Omental fat pad (tissue), 4 donors: ENCODE measurements at places on chromosomes 13 and 19.

DNA sequence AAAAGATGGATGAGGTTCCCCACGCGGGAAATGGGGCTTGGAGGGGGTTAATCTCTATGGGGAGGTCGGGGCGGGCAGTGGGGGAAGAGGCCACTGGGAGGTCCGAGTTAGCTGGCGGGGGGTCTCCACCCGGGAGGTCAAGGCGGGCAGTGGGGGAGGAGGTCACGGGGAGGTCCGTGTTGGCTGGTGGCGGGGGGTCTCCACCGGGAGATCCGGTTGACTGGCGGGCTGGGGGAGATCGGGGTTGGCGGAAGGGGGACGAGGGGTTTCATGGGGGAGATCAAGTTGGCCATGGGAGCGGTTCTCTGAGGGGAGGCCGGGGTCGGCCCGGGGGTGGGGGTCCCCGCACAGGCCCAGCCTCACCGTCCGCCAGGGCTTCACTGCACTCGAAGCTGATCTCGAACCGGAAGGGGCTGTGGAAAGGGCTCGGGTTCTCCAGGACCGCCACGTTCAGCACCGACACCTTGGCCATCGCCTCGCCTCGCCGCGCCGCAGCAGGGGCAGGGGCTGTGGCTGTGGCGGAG, 342 bp downstream of the ASF1B start:
- no peak for DNase-seq

GRCh38 chr13:22789027-22789593, 391.7 kb upstream of the SGCG start:
- DNase-seq, result no peak

GRCh38 chr13:48570216-48570828, 37.4 kb upstream of the RCBTB2 start:
- no peak for DNase-seq

- DNase-seq, result no peak
These were observed 8.3 kb downstream of the IFNL3 start for GRCh38 chr19:39236527-39236926.

GRCh38 chr13:34587576-34587975, 354.5 kb upstream of the NBEA start:
- no peak for DNase-seq

GRCh38 chr13:106156468-106156867, 379.0 kb downstream of the EFNB2 start:
- no peak for DNase-seq

DNA sequence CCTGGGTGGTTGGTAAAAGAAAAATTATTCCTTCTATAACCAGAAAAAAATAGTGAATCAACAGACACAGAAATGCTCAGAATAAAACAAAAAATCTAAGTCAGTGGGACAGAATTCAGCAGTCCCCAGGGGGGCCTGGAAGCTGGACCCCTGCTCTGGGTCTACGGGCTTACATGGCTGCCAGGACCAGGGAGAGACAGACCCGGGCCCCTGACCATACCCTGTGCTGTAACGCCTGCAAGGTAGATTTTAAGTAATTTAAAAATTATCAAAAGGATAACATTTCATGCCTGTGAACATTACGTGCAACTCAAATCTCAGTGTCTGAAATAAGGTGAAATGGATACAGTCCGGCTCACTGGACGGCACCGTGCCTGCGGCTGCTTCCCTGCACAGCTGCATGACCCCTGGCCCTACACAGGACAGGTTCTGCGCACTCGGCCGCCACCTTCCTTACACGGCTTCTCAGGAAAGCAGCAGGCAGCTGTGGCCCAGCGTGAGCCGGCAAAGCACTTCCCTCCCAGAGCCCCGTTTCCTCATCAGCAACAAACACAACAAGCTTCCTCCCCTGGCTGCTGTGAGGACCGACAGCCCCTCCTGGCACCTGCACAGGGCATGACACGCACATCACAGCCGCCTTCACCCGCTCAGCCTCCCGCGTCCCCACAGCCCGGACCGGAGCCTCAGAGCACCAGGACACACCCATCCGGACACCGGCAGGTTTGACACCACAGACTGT, 22.2 kb downstream of the RASA3 start:
- peak; percentile 22 for DNase-seq

DNA sequence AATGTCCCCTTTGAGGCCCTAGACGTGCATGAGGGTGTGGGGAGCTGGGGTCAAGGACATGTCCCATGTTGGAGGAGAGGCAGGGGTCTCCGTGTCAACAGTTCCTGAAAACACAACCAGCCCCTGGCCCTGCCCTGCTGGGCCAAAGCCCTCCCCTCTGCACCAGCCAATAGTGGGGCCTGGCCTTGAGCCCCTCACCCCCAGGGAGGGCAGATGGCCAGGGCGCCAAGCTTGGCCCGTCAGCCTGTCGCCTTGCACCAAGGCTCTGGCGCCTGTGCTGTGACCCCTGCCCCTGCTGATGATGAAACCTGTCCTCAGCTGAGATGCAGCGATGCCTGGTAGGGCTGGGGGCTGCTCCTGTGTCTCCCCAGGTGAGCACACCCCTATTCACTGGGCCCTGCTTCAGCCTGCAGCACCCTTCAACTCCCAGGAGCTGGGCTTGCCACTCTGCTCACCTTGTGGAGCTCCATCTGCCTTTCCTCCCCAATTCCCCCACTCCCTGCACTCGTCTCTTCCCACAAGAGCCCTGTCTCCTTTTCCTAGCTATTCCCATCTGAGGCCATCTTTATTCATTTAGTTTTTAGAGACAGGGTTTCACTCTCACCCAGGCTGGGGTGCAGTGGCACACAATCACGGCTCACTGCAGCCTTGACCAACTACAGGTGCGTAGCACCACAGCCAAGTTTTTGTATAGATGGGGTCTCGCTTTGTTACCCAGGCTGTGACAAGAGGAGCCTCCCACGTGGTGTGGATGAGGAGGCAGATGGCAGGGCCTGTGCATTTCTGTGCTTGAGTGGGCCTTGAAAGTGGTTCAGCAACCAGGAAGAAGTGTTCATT, 2.1 kb upstream of the HAMP start:
- DNase-seq, result no peak

GRCh38 chr19:55256562-55257460, 2.0 kb downstream of the PPP6R1 start:
- no peak for DNase-seq

- no peak for DNase-seq
These were observed 1.2 kb upstream of the CHMP2A start for GRCh38 chr19:58555920-58556621.

DNA sequence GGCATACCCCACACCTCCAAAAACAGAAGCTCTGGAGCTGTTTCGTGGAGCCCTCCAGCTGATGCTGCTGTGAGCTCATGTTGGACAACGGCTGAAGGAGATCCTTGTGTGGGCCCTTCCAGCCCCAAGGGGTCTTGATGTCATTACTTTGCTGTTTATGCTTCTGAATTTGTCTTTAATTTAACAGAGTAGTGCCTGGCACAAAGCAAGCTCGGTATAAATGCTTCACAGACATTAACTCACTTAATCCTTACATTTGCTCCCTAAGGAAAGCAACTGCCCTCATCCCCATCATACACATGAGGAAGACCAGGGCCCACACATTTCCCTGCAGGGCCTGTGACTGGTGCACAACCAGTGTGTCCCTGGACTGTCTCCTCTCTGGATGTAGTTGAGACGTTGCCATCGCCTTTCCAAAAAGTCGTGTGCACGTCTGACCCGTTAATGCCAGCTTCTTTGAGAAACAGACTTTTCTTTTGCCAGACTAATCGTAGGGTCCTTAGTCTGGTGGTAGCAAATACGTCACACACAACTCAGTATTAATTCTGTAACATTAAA, 7.6 kb downstream of the COL4A1 start:
- no peak for DNase-seq

- no peak for DNase-seq
These were observed 696 bp downstream of the ZNF460 start for GRCh38 chr19:57280962-57281400.

- DNase-seq, result no peak
These were observed 235.4 kb upstream of the MAB21L1 start for GRCh38 chr13:35711909-35712308.

GRCh38 chr13:110471833-110472162, 89.7 kb downstream of the RAB20 start:
- DNase-seq, result no peak

DNA sequence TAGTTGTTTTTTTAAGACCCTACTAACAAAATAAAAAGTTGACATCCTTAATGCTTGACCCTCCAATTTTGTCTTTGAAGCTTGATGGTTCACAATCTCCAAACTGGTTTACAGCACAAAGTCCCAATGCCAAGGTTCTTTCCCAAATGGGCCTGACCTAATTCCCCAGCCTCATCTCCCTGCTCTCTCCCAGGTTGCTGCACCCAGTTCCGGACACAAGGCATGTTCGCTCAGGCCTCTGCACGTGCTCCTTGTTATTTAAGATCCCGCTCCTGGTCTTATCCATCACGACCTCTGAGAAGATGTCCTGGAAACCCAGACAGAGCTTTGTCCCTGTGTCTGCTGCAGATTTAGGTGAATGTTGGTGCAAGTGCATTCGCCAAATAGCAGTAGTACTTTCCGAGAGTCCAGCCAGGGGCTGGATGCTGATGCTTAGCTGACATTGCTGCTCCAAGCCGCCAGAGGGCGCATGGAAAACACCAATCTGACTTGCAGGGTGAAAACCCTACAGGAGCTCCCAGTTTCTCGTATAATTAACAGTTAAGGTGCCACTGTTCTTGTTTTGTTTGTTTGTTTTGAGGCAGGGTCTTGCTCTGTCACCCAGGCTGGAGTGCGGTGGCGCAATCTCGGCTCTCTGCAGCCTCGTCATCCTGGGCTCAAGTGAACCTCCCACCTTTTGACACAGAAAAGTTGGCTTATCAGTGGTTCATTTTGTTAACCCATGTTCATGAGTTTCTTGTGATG, 18.5 kb downstream of the LYPD3 start:
- DNase-seq, result peak; percentile 41

DNA sequence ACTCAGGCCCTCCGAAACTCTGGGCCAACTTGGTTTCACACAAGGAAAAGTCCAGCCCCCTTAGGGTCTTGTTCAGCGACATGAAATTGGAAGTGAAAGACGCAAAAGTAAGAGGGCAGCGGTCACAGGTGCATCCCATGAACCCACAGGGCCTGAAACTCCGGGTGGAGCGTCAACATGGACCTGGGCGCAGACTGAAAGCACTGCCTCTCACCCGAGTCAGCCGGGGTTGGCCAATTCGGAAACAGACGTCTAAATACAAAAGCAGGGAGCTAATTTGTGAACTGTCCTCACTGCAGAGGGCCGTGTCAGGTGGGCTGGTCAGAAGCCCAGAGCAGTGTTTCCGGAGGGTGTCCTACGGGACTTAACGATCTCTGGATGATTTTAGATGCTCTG, 26.7 kb downstream of the ADPRHL1 start:
- no peak for DNase-seq

DNA sequence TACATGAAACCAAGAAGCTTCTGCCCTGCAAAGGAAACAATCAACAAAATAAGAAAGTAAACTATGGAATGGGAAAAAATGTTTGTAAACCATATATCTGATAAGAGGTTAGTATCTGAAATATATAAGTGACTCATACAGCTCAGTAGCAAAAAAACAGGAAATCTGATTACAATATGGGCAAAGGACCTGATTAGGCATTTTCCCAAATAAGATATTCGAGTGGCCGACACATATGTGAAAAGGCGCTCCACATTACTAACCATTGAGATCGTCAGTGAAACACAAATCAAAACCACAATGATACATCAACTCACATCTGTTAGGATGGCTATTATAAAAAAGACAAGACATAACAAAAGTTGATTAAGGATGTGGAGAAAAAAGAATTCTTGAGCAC, 2818.6 kb upstream of the PCDH20 start:
- no peak for DNase-seq

DNA sequence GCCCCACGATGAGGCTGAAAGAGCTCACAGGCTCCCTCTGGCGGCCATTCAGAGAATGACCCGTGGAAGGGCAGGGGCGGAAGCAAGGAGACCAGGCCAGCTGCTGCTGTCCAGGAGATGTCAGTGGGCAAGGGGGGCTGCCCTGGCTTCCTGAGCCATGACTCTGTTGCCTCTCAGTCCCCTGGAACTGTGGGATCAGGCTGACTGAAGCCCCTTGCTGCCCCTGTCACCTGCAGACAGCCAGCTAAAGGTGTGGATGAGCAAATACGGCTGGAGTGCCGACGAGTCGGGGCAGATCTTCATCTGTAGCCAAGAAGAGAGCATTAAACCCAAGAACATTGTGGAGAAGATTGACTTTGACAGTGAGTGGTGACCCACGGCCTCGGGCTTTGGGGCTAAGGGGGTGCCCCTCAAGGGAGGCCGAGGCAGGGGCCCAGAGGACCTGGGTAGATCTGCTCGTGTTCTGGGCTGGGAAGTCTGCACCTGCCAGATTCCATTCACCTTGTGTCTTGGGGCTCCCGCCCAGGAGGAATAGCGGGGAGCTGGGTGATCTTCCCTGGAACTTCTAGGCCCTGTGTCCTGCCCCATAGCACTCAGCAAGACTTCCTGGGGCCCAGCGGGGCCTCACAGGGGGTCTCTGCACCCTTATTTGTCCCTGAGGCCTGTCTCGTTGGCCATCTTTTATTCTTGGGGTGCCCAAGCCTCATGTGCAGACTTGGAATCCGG, 12.5 kb upstream of the ACTN4 start:
- peak; percentile 80 for DNase-seq

DNA sequence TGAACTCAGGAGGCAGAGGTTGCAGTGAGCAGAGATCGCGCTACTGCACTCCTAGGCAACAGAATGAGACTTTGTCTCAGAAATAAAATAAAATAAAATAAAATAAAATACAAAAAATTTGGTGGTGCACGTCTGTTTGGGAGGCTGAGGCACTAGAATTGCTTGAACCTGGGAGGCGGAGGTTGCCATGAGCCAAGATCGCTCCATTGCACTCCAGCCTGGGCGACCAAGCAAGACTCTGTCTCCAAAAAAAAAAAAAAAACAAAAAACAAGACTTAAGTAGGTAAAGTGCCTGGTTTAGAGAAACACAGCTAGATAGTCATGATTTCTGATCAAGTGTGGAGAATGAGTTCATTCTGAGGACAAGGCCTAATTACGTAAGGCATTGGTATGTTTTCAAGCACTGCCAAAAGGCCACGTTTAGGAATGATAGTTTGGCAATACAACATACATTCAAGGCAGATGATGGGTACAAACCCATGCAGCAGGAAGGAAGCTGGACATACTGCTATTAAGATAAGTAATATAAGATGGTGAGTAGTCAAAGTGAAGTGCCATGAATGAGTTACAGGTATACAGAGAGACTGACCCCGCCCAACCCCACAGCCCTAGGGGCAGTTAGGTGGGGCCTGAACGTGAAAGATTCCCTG, 4.8 kb upstream of the UCHL3 start:
- DNase-seq, result no peak

DNA sequence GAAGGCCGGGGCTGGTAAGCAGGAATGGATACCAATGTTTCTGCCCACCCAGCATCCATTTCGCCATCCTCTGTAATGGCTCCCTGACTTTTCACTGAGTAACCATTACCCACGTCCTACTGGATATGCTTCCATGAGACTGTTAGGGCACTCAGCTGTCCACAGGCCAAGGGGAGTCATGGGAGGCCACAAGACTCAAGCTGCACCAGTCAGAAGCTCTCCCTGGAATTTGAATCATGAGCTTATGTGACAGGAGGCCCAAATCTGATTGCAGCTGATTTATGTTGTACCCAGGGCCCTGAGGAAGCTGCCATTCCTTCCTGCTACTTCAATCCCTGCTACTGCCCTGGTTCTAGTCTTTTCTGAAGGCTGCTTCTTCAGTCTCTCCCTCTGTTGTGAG, 28.3 kb downstream of the DEDD2 start:
- DNase-seq, result no peak
